ENCODE measurements at places on chromosomes 16 and 17.

GRCh38 chr16:76756951-76757350 lies 434.0 kb upstream of the MON1B start:
- DNase-seq, result no peak

- no peak for DNase-seq
These were observed 13.9 kb upstream of the PSMC3IP start for GRCh38 chr17:42591411-42591810.

GRCh38 chr17:50972577-50972976 lies 106.4 kb upstream of the TOB1 start:
- no peak for DNase-seq

DNA sequence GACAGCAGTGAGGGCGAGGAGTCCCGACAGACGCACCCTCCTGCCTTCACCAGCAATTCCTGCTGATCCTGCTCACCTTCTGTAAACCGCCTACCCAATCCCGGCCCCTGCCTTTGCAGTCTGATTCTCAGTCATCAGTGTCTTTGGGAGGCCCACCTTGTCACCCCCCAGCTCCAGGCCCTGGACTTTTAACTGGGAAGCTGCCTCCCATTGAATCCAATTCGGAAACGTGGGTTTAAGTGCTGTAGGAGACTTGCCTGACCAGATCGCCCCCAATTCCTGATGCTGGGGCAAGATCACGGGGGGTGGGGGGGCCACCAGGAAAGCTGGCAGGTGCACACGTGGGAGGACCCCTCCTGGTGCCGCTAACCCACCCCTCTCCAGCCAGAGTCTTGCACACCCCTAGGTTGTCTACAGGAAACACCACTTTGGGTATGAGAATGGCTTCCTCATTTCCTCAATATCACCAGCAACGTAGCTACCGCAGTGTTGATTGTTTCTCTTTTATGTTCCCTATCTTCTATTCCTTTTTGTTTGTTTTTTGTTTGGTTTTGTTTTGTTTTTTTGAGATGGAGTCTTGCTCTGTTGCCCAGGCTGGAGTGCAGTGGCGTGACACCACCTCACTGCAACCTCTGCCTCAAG lies 46.6 kb upstream of the CMIP start:
- no peak for DNase-seq

DNA sequence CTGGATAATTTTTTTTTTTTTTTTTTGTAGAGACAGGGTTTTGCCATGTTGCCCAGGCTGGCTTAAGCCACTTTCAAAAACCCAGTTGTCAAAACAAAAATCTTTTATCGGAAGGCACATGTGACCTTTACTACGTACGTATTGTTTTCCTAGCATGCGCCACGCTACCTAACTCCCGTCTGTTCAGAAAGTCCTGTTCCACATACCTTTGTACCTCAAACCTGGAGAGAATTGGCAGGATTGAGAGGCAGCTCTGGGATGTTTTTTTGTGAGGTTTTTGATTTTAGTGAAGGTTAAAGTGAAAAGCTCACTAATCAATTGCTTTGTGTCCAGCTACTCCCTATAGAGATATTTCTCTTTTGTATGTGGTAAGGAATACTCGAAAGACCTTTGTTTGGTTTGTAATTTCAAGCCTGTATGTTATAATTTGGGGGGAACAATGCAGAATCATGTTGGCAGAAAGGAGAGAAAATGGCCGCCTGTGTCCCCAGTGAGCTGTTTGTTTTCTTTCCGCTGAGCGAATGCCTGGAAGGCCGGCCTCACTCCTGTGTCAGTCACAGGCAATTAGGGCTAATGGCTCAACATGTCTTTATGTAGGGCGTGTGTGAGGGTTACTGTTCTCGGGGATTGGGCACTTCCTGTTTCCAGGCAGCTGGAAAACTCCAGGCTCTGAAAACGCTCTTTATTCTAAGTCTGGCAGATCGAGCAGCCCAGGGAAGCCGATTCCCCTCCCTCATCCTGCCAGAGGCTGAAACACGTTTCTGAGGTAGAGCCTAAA lies 60.8 kb upstream of the CLEC18A start:
- peak; percentile 40 for DNase-seq

GRCh38 chr17:13650096-13650675 lies 48.5 kb upstream of the HS3ST3A1 start:
- DNase-seq, result no peak
